ENCODE measurements at places on chromosomes 5 and 9.

DNA sequence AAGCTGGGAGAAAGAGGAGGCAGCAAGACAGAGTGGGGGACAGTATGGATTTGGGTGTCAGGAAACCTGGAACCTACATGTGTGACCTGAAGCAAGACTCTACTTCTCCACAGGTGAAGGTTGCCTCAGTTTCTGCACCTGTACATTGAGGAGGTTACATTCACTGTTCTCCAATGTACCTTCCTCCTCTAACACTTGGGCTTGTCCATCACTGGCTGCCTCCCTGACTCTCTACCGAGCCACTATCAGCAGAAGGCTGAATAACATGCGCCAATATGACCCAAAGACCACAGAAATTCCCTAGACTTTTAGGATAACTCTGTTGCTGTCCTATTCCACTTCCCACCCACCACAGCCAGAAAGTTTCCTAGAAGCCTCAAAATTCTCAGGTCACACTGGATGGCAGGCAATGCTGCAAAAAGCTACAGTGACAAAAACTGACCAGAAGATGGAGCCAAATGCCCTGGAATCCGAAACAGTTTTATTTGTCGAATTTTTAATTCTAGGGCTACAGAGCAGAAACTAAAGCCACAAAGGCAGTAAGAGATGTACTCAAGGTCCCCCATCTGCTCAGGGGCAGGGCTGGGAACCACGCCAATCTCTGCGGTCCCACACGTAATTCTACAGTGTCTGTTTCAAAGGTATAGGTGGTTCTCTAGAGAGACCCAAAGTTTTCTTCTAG lies 64.4 kb downstream of the FAM114A2 start:
- peak; percentile 41 for DNase-seq

GRCh38 chr5:97141031-97141430 lies 1.4 kb downstream of the LIX1 start:
- DNase-seq = no peak

- DNase-seq = no peak
Measured at GRCh38 chr9:128124451-128124850, 3.1 kb downstream of the PTGES2 start.

GRCh38 chr5:102080288-102080687 lies 215.8 kb downstream of the SLCO4C1 start:
- DNase-seq = no peak

GRCh38 chr9:96499257-96499656 lies 49.3 kb downstream of the HABP4 start:
- DNase-seq = no peak

GRCh38 chr9:134629586-134630392 lies 11.8 kb upstream of the COL5A1 start:
- DNase-seq = no peak

GRCh38 chr9:99076483-99077171 lies 28.3 kb upstream of the TGFBR1 start:
- no peak for DNase-seq

DNA sequence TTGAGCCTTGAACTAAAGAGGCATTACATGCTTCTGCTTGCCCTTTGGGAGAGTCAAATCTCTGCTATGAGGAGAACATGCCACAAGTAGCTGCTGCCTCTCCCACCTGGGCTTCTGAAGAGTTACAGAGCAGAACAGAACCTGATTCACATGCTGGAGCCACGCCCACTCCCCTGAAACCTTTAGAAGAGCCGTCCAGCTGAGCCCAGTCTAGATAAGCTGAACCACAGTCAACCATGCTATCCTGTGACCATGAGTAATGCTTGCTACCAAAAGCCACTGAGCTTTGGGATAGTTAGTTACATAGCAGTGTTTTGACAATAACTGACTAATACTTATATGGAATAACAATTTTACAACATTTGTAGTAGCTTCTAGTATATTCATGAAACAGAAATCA lies 111.0 kb upstream of the VCAN start:
- no peak for DNase-seq

DNA sequence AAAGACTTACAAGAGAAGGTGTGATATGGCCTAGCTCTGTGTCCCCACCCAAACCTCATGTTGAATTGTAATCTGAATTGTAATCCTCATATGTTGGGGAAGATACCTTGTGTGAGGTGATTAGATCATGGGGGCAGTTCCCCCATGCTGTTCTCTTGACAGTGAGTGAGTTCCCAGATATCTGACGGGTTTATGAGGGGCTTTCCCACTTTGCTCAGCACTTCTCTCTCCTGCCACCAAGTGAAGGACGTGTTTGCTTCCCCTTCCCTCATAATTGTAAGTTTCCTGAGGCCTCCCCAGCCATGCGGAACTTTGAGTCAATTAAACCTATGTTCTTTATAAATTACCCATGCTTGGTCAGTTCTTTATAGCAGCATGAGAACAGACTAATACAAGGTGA lies 49.0 kb downstream of the CDO1 start:
- DNase-seq = no peak

DNA sequence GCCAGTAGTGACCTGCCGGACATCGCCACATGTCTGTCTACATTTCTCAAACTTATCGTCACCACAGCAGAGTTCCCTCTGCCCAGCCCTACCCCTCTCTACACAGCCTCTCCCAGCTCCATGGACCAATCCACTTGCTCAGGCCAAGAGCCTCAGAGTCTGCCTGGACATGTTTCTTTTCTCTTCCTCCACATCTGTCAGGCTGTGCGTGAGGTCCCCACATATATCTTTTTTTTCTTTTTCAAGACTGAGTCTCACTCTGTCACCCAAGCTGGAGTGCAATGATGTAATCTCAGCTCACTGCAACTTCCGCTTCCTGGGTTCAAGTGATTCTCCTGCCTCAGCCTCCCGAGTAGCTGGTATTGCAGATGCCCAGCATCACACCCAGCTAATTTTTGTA lies 62.7 kb upstream of the GGTA1 start:
- DNase-seq = no peak

DNA sequence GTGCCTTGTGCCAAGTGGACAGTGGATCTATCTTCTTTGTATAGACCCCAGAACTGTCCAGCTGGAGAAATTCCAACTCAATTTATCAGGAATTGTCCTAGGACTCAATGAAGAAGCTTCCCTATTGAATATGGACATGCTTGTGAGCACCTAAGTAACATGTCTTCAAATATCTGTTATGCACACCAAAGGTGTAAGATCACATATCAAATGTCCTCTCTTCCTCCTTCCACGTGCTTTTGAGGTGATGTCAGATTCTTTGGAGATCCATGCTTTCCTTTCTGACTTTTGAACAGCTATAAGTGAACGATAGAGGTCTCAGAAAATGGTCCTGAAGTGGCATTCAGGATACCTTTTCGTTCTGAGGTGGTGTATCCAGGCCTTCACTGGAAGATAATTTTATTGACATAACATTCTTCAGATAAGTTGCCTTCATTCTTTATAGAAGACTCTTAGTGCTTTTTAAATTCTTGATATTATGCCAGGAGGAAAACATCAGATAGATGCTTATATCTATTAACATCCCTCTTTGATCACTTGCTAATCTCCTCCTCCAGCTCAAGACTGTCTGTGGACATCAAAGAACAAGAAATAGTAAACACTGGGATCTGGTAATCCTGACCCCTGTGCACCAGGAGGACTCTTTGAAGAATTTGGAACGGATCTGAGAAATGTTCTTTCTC lies 246.4 kb downstream of the SMARCA2 start:
- DNase-seq = no peak

DNA sequence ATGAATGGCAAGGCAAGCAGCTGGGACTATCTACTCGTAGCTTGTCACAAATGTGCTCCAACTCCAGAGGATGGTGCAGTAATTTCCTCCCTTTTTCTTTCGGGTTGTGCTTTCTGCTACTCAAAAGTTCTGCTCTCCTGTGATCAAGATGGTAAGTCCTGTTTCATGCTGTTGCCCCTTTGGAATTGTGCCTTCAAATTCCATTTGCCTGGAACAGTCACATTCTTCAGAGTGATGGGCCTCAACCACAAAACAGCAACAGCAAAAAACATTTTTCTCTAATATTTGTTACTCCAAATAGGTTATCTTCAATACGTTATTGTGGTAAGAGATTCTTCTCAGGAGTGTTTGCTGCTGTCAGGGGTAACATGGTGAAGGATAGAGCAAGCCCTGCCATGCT lies 209.3 kb downstream of the PALM2AKAP2 start:
- no peak for DNase-seq

GRCh38 chr5:66814146-66814991 lies 218.2 kb downstream of the MAST4 start:
- DNase-seq = peak; percentile 3

- no peak for DNase-seq
Measured at GRCh38 chr9:10062629-10063395, 550.0 kb downstream of the PTPRD start.

DNA sequence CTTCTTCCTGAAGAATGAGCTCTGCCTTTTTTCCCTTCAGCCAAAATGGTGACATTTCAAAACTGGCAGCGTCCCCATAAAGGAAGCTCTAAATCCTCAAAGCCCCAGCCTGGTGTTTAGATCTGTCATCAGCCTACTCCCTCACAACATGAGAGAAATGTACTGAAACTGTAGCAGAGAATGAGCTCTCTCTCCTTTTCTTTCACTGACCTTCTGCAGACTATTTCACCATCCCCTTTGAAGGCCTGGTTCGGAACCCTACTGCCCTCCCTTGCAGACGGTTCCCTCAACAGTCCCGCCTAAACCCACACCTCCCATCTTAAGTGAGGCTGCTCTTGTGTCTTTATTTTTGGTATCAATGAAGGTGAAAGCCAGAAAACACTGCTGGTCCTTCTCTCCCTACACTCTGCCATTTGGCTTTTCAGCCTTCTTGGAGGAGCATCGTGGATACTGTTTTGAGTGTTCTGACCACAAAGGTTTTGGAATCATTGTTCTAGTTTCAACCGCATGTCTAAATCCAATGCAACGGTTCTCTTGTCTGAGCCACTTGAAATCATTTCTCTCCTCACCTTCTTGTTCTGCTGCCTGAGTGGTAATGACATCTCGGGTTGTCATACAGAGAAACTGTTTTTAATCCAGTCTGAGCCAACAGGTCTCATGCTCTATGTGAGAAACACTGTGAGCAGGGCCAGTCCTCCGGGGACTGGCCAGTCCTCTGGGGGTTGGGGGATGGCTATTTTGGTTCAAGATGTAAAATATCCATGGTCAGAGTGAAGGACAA lies 39.0 kb downstream of the ITK start:
- DNase-seq = no peak

GRCh38 chr9:2016408-2017330 lies 1.5 kb downstream of the SMARCA2 start:
- DNase-seq = peak; percentile 52

GRCh38 chr5:34035756-34036155 lies 7.3 kb downstream of the C1QTNF3 start:
- no peak for DNase-seq

- DNase-seq = peak; percentile 2
Measured at GRCh38 chr9:123081824-123082223, 48.4 kb downstream of the GPR21 start.

GRCh38 chr5:116038817-116039216 lies 6.5 kb downstream of the ARL14EPL start:
- no peak for DNase-seq

DNA sequence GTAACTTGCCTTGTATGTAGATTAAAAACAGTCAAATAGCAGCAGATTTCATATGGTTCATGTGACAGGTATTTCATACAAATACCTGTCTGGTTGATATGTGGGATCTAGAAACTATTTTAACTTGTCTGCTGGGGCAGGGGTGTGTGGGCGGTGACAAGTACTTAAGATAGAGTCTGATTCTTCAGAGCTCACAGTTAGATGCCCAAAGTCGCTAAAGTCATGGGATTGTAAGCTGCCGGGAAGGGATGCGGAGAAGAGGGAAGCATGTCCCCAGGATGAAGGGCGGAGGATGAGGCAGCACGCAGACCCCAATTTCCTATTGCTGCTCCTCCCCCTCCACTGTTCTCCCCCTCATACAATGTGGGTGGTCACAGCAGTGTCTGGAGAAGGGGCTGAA lies 13.3 kb downstream of the ANXA6 start:
- DNase-seq = no peak

DNA sequence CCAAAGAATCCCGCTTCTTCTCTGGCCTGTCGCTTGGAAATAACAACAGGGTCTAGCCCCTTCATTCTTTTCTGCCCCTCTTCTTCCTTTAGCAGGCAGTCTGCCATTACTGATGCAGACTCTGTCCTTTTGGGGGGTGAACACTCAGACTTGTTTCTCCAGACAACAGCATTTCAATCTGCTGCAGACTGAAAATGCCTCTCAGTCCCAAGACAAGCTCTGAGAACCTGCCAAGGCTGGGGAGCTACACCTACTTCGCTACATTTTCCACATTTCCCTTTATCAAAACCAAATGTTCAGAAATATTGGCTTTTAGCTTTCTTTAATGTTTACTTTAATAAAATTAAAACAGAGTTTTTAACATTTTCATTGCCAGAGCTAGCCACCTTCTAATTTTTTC lies 152.4 kb downstream of the MPDZ start:
- no peak for DNase-seq

GRCh38 chr5:14143546-14143840 lies 351 bp downstream of the TRIO start:
- DNase-seq = no peak

GRCh38 chr5:96335873-96336272 lies 97.2 kb downstream of the PCSK1 start:
- DNase-seq = no peak

GRCh38 chr5:158511454-158511853 lies 588.3 kb downstream of the EBF1 start:
- no peak for DNase-seq

- DNase-seq = no peak
Measured at GRCh38 chr5:2303431-2304100, 420.8 kb upstream of the IRX4 start.

- peak; percentile 42 for DNase-seq
Measured at GRCh38 chr5:179497636-179498340, 52.6 kb upstream of the RUFY1 start.

GRCh38 chr5:78763659-78764189 lies 115.2 kb upstream of the LHFPL2 start:
- DNase-seq = no peak

- no peak for DNase-seq
Measured at GRCh38 chr5:164358531-164359259, 853.3 kb downstream of the MAT2B start.

DNA sequence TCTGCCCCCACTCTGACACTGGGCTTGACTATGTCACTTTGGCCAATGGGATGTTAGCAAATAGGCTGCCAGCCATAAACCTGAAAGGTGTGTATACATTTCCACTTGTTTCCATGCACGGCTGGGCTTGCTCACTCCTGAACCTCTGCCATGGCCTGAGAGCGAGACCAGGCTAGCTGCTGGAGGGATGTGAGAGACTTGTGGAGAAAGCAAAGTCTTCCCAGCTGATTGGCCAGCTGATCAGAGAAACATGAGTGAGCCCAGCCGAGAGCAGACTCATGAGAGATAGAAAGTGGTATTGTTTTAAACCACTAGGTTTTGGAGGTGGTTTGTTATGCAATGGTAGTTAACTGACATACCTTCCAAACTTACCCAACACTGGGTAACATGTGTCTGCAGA lies 13.9 kb downstream of the FAM193B start:
- no peak for DNase-seq

GRCh38 chr5:1511048-1511447 lies 12.7 kb downstream of the LPCAT1 start:
- no peak for DNase-seq
